Stimulated activated CD8-positive, alpha-beta memory T cell treated with anti-CD3 and anti-CD28 coated beads, Interleukin-15, amount 100 ng/mL, for 48 hours (primary cell): ENCODE measurements at places on chromosomes 13 and 19.

DNA sequence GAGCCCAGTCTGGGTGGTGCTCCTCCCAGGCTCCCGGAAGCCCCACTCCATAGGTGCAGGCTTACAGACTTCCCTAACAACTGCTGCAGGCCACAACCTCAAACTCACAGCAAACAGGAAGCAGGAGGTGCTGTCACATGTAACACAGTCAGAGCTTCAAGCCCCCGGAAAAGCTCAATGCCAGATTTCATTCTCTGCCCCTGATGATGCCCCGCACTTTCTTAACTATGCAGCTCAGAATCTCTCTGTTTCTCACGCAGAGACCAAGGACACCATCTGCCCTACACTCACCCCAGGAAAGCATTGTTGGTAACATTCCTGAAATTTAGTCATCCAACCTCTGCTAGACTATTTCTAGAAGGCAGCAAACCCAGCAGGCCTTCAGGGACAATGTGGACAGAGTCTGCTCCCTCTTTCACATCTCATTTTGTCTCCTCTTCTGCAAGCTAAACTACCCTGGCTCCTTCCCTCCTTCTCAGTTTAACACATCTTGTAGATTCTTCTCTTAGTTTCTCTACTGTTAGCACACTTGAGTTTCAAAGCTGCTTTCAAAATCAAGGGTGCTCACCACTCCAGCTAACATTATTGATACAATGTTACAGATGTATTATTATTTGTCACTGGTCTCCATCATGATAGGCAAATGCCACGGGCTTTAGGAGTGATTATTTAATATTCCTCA lies 162.5 kb downstream of the KCTD12 start:
- DNase-seq: no peak

- no peak for DNase-seq
Measured at GRCh38 chr13:97240788-97241734, 18.9 kb downstream of the MBNL2 start.

GRCh38 chr13:112849500-112849899 lies 119.5 kb upstream of the MCF2L start:
- DNase-seq: no peak

DNA sequence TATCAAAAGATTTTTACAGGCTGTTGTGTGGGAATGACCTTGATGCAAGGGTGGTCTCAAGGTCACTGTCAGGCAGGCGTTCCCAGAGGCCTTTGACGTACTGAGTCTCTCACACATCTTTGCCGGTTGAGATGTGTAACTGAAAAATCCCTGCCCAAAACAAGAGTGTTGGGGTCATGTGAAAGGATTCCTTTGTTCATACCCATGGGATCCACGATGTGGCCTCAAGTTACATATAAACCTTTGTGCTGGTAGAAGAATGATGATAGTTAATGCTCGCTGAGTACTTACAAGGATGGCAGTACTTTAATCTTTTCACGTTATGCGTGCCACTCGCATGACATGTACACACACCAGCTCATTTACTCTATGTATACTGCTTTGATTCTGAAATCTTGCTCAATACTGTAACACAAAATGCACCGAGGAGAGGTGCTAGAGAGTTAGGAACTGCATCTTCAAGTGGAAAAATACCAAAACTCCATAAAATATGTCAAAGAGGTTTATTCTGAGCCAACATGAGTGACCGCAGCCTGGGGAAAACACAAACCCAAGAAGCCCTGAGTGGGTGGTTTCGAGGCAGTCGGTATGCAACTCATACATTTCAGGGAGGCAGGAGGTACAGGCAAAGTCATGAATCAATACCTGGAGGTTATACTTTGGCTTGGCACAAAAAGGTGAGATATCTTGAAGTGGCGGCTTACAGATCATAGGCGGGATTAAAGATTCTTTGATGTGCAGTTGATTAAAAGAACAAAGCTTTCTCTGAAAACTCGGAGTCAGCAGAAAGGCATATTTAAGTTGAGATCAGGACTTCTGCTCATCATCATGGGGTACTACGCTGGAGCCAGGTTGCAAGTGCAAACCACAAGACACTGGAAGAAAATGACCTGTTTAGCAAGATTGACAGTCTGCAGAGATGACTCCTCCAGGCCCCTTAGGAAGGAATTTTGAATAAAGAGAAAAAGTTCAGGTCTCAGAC lies 87.4 kb upstream of the ARHGEF7 start:
- no peak for DNase-seq

GRCh38 chr13:92143766-92144165 lies 745.3 kb downstream of the GPC5 start:
- DNase-seq: no peak

DNA sequence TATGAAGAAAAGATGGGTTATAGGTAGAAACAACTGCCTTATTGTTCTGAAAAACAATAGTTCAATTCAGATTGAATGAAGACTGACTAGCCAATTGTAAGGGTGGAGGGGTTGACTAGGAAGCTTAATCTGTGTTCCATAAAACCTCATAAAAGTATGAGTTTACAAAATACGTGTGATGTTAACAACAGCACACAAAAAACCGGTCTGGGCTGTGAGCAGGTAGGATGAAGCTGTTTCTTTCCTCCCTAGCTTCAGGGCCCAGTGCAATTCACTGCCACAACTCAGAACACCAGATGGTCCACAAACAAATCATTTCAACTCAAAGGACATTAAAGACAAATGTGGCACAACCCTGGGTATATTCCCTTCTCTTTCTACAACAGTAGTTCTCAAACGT lies 3.2 kb downstream of the OXGR1 start:
- DNase-seq: no peak
